ENCODE measurements at places on chromosomes 11 and 22.

DNA sequence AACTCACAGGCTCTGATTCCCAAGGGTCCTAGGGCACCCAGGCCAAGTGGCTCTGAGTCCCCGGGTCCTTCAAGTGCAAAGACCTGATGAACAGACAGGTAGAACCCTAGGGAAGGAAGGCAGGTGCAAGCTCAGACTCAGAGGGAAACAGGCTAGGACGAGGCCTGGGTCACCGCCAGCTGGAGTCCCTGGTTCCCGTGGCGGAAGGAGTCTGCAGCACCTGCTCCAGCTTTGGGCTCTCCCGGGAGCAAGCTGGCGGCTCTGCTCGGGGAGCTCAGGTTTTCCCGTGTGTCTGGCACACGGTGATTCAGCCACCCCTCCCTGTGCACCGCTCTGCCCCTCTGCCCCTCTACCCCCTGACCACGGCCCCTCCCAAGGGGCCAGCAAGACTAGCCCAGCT lies 59.8 kb downstream of the WNT7B start:
- DNase-seq = no peak

GRCh38 chr11:34292111-34292510 lies 65.7 kb downstream of the ABTB2 start:
- DNase-seq = no peak

- no peak for DNase-seq
These were observed 5.1 kb downstream of the DNAL4 start for GRCh38 chr22:38788846-38789245.

GRCh38 chr11:33258631-33259205 lies 1.5 kb downstream of the HIPK3 start:
- DNase-seq = no peak
